Omental fat pad (tissue), 4 donors: ENCODE measurements at places on chromosomes 3 and 15. TPM values are rescaled to one million over a fixed set of nuclear protein-coding genes. Genes with fewer than 3 reads are reported as not detected.

GRCh38 chr15:95630683-95631082 lies 699.8 kb upstream of the NR2F2 start:
- DNase-seq = no peak

The UPK1B gene
- total RNA-seq = 7.4 TPM

The ISLR gene
- total RNA-seq = 57.8 TPM

- DNase-seq = no peak
Measured at GRCh38 chr15:91271565-91272153, 171.6 kb downstream of the SV2B start.

DNA sequence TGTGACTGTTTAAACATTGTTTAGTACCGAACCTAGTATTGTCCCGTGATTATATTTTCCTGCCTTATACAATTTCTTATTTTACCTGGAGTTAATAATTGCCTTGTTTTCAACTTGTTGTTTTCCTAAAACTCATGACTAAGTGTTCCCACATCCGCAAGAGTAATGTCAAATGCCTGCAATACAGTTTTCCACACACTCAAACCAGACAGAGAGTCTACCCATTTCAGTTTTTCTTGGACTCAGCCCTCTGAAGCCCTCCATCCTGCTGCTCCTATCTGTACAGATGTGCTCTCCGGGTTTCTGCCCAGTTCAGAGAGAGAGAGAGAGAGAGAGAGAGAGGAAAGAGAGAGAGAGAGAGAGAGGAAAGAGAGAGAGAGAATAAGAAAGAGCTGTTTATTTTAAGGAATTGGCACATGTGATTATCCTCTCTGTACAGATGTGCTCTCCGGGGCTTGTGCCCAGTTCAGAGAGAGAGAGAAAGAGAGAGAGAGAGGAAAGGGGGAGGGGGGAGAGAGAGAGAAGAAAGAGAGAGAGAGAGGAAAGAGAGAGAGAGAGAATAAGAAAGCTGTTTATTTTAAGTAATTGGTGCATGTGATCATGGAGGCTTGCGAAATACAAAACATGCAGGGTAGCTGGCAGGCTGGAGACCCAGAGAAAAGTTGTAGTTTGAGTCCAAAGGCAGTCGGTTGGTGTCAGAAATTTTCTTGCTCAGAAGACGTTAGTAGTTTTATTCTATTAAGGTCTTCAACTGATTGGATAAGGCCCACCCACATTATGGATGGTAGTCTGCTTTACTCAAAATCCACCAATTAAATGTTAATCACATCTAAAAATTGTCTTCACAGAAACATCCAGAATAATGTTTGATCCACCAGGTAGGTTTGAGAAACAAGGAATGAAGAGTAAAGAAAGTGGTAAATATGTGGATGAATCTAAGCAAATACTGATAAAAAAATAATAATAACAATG lies 104.1 kb upstream of the GOLGA8J start:
- no peak for DNase-seq

The XCR1 gene
- not detected for total RNA-seq

GRCh38 chr3:42602961-42603360 lies 2.5 kb downstream of the NKTR start:
- DNase-seq = no peak

DNA sequence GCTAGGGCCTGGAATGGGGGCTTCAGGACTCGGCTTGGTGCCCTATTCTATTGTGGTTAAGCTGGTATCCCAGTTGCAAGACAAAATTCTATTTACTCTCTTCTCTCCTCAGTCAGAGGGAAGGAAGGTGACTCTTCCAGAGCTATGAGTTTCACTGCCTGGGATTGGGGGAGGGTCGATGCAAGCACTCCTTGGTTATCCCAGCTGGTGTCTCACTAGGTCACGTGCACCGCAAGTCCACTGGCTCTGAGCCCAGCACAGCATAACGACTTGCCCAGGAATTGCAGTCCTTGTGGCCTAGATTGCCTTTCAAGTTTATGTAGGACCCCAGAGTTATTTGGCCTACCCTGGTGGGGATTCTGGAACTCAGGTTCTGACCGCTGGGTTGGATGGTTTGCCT lies 958.8 kb downstream of the IGSF11 start:
- no peak for DNase-seq

DNA sequence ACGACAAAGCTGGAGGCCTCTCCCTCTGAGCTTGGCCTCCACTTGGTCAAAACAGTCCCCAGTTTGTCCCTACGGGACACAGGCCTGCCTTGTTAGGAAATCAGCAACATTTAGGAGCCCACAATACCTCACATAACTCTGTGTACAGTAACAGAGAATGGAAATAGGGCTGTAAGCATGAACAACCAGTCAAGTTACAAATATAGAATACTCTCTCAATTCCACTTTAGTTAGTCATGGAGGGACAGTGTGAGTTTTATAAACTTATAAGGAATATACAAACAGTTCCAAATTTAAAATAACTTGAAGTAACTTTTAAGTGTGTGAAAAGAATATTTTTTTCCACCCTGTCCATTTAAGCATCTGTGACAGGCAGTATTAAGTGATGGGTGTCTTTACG lies 129.4 kb downstream of the PGPEP1L start:
- no peak for DNase-seq

The AADACL2 gene
- total RNA-seq = not detected

DNA sequence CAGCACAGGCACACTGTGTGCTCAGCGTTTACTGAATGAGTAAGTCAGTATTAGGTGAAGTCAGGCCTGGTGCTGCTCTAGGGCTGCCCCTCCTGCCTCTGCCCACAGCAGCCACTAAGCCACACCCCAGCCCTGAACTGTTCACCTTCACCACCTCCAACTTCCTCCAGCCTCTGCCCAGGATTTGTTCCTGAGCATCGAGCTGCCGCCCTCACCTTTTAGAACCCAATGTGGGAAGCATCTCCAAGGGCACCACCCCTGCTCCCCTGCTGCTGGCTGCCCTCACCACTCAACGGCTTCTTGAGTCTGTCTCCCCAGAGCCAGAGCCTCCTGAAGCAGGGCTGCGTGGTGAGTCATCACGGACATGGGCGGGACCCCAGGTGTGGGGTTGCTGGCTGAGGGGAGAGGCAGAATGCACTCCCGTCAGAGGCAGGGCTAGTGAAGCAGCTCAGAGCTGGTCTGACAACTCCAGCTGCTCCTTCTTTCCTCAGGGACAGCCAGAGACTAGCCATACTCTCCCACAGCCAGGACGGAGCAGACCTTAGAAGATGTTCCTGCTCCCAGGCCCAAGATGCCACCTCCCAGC lies 5.8 kb downstream of the HYAL2 start:
- DNase-seq = no peak

The IREB2 gene
- 33.3 TPM for total RNA-seq

- DNase-seq = no peak
Measured at GRCh38 chr3:73687106-73688004, 62.6 kb upstream of the PDZRN3 start.

DNA sequence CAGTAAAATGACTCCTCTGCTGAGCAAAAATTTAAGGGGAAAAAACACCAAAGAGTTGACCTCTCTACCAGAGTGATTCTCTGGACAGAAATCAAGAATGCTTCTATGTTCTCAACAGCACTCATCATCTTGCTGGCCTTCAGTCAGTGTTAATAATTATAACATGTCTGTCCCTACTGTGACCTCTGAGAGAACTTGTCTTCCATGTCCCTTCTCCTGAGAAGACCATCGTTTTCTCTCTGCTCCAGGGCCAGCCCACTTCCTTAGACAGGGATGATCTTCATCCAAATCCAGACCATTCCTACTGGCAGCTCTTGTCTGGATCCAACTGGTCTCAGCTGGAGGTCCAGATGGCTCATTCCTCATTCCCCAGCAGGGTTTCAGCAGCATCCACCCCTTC lies 139.0 kb upstream of the NECTIN3 start:
- no peak for DNase-seq

DNA sequence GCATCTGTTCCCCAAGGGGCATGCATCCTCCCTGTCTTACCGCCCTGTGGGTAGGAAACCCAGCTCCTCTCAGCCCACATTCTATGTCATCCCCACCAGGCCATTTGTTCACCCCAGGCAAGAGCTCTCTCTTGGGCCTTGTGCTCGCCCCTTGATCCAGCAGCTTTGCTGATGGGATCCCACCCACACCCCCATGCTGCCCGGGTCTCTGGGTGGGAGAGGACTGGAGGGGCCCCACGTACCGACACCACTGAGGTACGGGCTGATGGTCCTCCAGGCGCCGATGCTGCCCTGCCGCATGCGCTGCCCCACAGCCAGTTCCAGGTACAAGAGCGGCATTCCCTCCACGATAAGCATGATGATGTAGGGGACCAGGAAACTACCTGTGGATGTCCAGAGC lies 14.5 kb downstream of the SLC6A20 start:
- no peak for DNase-seq

DNA sequence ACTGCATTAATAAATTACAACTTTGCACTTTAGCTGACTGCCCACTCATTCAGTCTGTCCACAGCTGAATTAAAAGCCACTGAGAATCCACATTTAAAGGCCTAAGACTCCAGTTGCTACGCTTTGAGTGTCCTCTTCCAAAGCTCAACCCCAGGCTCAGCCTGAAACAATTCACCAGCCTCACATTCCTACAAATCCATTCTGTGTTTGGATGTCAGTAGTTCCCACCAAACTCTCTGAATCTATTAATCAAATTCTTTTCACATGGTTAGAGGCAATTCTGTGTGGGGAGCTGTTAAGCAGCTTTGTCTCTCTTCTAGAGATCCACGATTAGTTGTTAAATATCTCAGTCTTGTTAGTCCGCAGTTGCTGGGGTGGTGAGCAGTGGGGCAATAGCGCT lies 116.8 kb upstream of the UBE2E2 start:
- no peak for DNase-seq

The CASR gene
- total RNA-seq = not detected

The SEC61A1 gene
- 208 TPM for total RNA-seq

- DNase-seq = no peak
Measured at GRCh38 chr3:194137506-194138474, 1.8 kb downstream of the HES1 start.

DNA sequence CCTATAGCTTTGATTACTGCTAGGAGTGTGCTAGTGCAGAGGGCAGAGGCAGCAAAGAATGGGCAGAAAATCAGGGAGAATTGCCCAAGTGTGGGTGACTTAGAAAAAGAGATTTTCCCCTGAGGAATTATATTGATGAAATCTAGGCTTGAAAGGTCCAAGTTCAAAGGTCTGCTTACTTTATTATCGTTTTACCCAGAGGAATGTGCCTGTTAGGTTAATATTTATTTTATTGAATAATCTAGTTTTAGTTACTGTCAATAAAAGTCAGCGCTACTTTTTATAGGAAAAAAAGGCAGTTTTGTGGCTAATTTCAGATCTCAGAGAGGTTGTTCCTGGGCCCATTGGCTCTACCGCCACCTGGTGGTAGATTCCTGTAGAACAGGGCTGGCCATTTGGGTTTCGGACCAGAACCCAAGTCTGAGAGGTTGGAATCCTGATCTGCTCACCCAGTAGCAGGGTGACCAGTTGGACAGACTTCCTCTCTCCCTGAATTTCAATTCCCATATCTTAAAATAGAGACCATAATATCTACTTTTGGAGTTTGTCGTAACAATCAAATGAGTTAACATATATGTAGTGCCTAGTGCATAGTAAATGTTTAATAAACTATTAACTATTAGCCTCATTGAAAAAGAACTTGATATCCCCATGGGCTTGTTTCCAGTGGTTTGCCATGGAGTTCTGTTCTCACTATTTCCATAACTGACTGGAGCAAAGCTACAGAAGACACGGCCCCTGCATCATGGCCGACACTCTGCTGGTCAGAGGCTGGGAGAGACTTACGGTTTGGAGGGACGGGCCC lies 62.7 kb upstream of the ZNF148 start:
- DNase-seq = peak; percentile 77

The STRIT1 gene
- total RNA-seq = not detected

The GUCA1C gene
- total RNA-seq = not detected

DNA sequence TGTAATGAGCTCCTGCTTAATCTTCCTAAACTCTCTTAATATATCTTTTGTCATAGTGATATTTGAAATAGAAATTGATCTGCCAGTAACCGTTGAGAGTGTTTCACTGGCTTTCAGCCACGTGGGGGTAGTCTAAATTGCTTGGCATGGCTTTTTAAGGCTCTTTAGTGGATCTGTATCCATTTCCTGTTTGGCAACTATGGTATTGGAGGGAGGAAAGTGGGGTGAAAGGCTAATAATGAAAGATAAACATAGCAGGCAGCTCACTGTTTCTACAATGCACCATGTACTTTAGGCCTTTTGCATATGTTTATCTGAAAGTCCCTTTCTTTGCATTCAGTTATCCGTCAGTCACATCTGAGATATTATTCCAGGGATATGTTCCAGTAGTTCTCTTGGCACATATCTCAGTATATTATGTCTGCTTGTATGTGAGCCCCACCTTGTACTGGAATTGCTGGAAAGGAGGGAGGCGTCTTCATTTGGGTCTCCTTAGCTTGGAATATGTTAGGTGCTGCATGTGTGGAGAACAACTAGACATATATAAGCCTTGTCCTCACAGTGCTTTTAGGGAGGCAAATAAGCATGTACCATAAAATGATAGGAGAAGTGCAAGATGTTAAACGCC lies 10.8 kb downstream of the TOPAZ1 start:
- no peak for DNase-seq

GRCh38 chr3:191141728-191142127 lies 57.3 kb upstream of the OSTN start:
- DNase-seq = no peak

DNA sequence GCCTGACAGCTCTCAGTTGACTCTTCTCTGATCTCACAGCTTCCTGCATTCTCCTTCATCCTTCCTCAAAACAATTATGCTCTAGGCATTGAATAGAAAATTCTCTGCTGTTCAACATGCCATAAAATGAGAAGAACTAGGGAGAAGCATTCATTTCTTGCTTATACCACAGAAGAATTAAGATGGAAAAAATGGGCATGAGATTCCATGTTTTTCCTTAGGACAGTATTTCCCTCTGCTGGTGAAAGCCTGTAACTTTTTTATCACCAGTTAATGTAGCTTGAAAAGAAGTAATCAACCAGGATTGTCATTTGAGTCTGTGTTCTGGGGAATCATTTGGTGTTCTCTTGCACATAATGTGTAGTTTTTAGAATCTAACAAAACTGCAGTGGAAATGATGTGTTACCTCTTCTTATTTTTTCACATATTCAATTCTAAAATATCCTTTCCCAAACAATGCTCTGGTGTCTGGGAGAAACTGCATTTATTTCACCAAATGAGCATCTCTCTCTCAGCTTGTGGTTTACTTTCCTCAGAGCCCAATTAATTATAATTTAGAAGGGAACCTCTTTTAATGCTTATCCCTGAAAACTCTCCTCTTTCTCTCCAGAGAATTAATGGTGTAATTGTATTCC lies 92.8 kb upstream of the DCBLD2 start:
- no peak for DNase-seq

DNA sequence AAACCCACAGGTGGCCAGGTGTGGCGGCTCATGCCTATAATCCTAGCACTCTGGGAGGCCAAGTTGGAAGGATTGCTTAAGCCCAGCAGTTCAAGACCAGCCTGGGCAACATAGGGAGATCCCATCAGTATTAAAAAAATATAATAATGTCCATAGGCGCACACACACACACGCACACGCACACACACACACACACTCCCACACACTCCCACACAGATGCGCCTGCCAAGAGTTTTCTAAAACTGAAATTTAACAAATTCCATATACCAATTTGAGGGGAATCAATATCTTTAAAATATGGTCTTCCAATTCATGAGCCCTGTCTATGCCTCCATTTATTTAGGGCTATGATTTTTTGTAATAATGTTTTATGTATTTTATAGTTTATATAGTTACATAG lies 17.0 kb downstream of the SHISA5 start:
- no peak for DNase-seq
